Astrocyte of the cerebellum (primary cell): ENCODE measurements at places on chromosomes 2 and 18.
A peak's percentile ranks its signal among the peaks of the same experiment; 100 is the strongest.

DNA sequence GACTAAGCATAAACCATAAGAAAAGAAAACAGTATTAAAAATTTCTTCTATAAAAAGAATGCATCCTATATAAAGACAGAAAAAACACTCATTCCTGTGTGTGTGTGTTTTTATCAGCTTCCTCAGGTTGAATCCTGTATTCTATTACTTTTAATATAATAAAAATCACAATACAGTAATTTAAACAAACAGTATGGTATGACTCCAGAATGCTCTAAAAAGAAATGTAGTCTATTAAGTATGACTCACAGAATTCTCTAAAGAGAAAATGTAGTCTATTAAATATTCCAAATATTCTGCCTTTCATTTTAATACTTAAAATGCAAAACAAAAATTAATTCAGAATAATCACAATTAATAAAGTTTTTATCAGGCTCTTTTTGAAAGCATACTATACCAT is 19.8 kb downstream of the CCDC88A start:
- no peak for DNase-seq

- DNase-seq: no peak
These were observed 672.5 kb downstream of the LRP1B start for GRCh38 chr2:141458351-141458750.

DNA sequence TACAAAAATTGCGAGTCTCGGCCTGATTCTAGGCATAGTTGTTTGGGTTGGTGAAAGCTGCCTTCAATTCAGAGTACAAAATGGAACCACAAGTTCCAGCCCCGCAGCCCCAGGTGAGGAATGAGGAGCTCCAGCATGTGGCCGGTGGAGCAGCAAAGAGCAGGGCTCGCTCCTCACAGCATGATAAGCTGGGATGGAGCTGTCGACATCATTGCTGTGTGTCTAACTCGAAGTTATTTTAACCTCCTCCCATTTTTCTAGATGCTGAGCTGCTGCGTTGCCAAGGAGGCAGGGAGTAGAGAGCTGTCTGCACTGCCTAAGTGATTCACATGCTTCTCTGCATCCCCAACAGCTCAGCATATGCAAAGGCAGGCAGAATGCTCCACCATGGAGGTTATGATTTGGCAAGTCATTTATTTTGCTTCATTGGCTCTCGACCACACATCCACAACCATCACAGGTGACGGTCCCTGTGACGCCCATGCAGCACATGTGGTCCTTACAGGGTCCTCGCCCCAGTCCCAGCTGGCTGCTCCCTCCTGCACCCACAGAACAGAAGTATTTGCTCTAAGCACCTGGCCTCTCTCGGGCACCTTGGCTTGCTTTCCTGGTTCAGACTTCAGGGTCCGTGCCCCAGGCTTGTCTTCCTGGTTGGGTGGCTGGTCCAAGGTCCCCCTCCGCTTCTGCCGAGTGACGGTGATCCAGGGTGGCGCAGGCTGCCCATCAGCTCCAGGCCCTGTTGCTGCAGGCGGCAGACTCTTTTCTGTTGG is 66.0 kb upstream of the MGAT4A start:
- DNase-seq: no peak

- no peak for DNase-seq
These were observed 116.1 kb upstream of the HDAC4 start for GRCh38 chr2:239516954-239517305.

- no peak for DNase-seq
These were observed 221.6 kb downstream of the RBM43 start for GRCh38 chr2:151040039-151040438.

- no peak for DNase-seq
These were observed 234.1 kb downstream of the FHOD3 start for GRCh38 chr18:36531636-36532035.

DNA sequence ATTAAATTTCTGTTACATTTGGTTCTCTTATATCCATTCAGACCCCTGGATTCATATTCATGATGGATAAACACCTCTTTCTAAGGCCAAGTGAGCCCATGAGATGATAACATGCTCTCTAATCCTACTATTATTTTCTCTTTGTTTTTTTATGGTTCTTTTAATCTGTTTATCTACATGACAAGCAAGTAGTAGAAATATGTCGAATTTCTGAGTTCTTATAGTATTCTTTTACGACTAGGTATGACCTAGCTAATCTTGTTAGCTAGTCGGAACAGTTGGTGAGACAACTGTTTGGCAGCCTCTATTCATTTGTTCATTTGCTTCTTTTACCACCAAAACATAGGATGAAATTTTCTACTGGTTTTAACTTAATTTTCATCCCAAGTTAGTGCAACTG is 98.1 kb upstream of the SCG2 start:
- no peak for DNase-seq

DNA sequence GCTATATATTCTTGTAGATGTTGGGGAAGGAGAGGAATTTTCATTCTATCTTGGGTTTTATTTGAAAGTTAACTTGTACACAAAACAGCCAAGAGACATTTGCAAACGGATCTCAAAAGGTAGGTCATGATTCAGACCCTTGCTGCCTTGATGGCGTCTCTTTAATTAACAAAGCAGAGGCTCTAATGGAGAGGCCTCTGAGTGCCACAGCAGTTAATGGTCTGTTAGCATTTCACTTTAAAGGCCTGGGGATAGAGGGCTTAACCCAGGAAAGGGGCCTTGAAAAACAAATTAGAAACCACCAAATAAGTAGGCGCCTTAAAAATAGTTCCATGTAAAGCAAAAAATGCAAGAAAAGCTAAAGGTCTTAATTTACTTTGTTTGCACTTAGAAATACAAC is 836.9 kb upstream of the CELF4 start:
- no peak for DNase-seq

DNA sequence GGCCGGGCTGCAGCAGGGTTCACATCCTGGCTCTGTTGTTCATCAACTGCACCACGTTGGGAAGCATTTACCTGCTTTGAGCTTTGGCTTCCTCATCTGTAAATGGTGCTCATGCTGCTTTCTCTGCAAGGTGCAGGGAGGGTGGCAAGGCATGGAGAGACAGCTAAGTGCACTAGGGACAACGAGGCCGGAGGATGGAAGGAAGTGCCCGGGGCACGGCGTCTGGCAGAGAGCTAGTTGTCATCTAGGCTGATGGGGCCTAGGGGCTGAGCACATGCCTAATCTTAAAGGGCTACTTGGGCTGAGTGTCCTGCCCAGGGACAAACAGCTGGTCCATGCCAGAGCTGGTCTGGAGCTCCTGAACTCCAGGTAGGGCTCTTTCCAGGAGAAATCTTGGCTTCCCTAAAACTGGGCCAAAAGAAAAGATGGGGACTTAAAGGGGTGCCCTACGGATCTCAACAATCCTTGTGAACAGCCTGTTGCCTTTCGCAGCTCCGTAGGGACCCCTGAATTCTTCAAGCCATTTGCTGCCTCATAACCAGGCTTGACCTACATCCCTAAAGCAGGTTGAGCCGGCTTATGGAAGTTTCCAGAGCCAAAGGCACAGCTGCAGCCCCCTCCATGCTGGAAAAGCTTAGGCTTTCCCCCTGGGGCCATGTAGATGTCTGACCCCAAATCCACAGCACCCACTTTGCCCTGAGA is 130.8 kb downstream of the SMAD7 start:
- no peak for DNase-seq

DNA sequence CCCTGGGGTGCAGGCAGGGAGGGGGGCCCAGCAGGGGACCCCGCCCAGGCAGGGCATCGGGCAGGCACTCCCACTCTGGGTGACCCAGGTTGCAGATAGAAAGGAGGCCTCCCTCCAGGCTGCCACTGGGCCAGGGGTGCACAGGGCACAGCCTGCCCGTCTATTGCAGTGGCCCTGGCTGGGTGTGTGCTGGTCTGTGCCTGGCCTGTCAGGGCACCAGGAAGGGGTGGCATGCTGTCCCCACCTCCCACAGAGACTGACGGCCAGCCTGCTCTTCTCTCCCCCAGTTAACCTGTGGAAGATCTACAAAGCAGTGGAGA is 12.9 kb downstream of the ARID5A start:
- DNase-seq: no peak

GRCh38 chr2:218743068-218743467 is 32.4 kb downstream of the TTLL4 start:
- DNase-seq: no peak

- no peak for DNase-seq
These were observed 72.9 kb downstream of the PRKCE start for GRCh38 chr2:45724335-45724734.

DNA sequence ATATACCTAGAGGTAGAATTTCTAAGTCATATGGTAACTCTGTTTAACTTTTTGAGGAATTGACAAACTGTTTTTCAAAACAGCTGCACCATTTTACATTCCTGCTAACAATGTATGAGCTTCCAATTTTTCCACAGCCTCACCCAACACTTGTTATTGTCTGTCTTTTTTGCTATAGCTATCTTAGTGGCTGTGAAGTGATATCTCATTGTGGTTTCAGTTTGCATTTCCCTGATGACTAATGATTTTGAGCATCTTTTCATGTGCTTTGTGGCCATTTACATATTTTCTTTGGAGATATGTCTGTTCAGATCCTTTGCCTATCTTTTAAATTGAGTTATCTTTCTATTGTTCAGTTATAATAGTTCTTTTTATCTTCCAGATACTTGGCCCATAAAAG is 273.8 kb downstream of the AGPS start:
- no peak for DNase-seq

DNA sequence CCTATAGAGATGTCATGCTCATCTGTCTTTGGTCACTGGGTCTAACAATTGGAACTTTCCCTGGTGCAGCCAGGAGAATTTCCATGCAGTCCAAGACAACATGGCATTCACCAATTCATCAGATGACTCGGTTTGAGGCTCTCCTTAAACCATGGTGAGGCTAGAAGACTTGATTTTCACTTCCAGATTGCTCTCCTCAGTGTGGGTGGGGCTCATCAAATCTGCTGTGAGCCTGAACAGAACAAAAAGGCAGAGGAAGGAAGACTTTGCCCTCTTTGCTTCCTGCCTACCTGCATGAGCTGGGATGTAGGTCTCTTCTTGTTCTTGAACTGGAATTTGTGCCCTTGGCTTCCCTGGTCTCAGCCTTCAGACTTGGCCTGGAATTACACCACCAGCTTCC is 203.4 kb upstream of the TRIB2 start:
- DNase-seq: no peak

DNA sequence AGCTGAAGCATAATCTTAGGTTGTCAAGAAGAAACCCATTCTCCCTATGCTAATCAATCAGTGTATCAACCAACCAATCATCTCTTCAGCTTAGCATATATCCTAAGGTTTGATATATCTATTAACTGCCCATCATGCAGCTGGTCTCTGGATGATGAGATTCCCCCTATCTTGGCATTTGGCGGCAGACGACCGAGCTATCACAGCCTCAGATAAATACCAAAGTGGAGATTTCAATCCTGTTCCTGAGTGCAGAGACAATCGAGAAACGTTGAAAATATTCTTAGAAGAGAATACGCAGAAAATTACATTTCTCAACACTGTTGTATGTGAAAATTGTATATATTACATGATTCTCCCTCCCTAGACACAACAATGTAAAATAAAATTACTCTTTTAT is 259.0 kb upstream of the SIX3 start:
- no peak for DNase-seq

- DNase-seq: no peak
These were observed 55.7 kb upstream of the EML4 start for GRCh38 chr2:42113452-42113851.

DNA sequence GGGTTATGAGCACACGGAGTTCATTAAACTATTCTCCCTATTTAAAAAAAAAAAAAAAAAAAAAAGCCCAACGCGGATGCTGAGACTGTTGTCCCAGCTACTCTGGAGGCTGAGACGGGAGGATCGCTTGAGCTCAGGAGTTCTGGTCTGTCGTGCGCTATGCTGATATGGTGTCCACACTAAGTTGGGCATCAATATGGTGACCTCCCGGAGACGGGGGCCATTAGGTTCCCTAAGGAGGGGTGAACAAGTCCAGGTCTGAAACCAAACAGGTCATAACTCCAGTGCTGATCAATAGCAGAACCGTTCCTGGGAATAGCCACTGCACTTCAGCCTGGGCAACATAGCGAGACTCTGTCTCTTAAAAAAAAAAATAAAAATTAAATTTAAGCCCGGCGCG is 12.9 kb upstream of the ANKRD53 start:
- no peak for DNase-seq

DNA sequence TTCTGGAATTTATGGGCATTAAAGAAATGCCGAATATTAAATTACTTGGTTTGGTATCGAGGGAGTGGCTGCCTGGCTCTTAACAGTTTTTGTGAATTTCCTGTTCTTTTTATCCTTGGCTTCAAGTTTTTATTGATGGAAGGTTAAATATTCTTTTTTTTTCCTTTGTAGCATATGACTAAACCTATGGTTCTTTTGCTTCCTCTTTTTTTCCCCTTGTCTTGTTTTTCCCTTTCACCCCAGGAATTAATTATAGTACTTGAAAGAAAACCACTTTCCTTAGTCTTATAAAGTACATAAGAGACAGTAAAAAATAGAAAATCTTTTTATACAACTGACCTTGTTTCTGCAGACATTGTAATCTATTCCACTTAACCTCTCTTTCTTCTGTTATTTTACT is 42.4 kb downstream of the MGAT5 start:
- no peak for DNase-seq

DNA sequence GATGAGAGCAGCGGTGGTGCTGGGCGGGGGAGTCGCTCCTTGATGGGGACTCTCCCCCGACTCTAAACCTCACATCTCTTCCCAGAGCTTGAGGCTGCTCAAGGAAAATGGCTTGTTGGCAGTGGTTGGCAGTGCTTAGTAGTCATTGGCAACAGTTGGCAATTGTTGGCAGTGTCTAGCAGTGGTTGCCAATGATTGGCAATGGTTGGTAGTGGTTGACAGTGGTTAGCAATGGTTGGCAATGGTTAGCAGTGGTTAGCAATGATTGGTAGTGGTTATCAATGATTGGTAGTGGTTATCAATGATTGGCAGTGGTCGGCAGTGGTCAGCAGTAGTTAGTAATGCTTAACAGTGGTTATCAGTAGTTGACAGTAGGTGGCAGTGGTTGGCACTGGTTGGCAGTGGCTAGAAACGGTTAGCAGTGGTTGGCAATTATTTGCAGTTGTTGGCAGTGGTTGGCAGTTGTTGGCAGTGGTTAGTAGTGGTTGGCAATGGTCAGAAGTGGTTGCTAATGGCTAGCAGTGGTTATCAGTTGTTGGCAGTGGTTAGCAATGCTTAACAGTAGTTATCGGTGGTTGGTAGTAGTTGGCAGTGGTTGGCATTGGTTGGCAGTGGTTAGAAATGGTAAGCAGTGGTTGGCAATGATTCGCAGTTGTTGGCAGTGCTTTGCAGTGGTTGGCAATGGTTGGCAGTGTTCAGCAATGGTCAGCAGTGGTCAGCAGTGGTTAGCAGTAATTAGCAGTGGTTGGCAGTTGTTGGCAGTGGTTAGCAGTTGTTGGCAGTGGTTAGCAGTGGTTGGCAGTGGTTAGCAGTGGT is 85.4 kb upstream of the OTOS start:
- no peak for DNase-seq

DNA sequence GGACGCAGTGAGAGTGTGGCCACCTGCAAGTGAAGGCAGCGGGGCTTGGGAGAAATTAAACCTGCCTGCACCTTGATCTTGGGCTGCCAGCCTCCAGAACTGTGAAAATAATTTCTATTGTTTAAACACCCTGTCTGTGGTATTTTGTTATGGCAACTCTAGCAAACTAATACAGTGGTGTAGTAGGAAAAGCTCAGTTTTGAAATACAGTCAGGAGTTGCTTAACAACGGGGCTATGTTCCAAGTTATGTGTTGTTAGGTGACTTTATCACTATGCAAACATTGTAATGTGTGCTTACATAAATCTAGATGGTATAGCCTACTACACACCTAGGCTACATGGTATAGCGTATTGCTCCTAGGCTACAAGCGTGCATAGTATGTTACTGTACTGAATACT is 93.4 kb upstream of the FN1 start:
- DNase-seq: peak; percentile 35

GRCh38 chr18:31246460-31246859 is 71.5 kb upstream of the DSG1 start:
- no peak for DNase-seq

GRCh38 chr2:95734976-95735890 is 143.4 kb downstream of the TRIM43 start:
- no peak for DNase-seq
